GM12891 (cell line): ENCODE measurements at places on chromosomes 7 and 10.

DNA sequence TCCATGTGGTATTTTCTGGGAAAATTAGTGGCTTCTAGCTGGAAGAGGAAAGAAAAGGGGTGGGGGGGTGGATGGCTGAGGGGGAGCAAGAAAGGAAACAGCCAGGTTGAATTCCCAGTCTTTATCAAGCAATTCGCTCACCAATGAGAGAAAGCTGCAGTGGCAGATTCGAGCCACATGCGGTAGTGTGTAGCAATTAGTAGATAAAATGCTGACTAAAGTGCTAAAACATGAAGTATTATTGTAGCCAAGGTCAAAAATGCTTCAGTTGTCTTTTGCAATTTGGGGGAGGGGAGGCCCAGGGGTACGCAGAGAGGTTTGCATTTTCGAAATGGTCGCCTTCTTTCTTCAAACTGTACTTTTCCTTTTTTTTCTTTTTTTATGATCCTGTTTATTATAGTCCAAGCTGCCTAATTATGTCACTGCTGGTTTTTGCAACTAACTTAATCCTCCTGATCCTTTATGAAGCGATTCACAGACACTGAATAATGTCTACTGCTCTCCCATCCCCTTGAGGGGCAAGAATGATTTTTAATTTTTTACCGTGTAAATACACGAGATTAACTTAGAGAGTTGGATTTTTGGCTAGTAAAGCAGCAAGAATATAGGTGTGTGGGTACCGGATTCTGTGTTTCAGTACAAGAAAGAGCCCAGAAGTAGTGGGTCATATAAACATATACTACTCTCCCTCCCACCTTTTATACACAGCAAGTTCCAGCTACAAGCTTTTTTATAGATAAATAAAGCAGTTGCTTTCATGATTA lies 3.6 kb upstream of the ARID5B start:
- no peak for DNase-seq

DNA sequence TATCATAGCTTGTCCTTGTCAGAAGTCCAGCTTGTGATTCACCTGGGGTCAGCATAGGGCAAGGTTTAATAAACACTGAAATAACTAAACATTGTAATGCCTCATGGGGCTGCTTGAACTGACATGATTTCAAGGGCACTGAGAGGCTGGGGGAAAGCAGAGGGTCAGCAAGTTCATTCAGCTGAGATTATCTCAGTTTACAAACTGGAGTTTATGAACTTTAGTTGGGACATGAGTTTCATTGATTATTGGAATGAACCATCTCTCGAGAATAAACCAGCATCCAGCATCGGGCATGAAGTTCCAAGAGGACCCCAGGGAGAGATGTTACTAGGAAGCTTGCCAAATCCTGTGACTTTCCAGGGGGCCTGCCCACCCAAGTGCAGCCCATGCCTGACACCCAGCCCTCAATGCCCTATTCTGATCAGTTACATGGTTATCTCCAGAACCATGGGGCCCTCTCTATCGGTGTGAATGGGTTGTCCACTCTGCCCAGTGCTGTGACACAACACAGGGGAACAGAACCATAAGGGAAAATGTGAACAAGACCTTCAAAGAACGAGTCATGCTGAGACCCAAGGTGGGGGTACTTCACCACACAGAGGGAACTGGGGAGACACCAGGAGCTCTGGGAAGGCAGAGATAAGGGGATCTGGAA lies 7.9 kb upstream of the CYP3A7 start:
- DNase-seq, result no peak

DNA sequence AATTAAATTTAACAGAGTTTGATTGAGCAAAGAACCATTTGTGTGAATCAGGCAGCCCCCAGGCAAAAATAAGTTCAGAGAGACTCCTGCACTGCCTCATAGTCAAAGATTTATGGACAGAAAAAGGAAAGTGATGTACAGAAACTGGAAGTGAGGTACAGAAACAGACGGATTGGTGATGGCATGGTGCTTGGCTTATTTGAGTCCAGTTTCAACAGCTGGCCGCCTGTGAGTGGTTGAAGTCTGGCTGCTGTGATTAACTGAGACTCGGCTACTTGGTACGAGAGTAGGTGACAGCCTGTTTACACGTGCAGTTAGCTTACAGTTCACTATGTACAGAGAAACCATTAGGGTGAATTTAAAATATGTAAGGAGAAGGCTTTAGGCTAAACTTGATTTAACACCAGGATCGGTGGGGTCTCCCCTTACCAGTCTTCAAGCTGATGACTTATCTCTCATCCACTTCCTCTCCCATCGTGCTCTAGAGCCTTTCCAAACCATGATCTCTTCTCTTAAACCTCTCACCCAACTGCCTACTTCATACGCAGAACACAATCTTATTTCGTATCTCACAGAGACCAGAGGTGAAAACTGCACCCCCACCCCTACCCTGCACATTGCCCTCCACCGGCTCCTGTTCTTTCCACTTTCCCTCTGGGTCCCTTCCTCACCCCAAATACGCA lies 5.0 kb upstream of the MSMB start:
- DNase-seq, result no peak

DNA sequence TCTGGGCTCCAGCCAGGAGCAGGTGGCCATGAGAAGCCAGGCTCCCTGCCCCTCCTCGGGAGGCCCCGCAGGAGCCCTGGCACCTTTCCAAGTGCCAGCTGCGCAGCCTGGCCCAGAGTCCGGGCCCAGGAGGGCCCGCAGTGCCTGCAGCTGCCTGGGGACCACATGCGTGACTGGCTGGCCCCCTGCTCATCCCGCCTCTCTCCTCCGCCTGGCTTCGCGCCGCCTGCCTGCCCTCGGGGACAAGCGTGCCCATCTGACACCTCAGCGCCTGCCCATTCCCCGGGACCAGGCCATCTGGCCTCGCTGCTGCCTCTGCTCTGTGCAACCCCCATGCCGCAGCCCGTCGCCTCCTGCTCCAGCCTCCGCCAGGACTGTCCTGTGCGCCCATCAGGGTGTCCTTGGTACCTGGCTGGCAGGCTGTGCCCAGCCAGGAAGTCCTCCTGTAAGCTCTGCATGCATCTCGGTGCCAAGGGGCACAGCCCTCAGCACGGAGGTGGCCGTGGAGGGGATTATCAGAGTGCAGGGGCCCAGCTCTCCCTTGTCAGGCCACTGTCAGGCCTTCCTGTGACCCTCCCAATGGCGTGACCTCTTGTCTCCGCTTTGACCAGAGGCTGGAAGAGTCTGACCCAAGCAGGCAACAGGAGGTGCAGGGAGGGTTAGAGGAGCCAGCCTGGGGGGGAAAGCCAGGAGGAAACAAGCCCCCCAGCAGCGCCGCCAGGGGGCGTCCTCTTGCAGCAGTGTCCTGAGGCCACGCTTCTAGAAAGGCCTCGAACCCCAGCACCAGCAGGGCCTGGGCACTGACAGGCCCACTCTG lies 50.5 kb downstream of the TMEM209 start:
- no peak for DNase-seq

- no peak for DNase-seq
Observed at GRCh38 chr7:129462420-129462819, 28.2 kb downstream of the STRIP2 start.

GRCh38 chr7:44330331-44330730 lies 4.9 kb upstream of the CAMK2B start:
- DNase-seq, result no peak

DNA sequence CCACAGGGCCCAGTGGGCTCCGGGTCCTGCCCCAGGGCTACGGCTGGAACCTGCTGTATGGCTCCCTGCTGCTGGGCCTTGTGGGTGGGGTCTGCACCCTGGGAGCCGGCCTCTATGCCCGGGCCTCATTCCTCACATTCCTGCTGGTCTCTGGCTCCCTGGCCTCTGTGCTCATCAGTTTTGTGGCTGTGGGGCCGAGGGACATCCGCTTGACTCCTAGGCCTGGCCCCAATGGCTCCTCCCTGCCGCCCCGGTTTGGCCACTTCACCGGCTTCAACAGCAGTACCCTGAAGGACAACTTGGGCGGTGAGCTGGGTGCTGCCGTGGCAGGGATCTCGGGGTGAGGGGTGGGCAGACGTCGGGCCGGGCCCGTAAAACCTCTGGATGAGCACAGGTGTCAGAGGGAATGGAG lies 4.4 kb downstream of the SLC12A9 start:
- DNase-seq, result no peak

DNA sequence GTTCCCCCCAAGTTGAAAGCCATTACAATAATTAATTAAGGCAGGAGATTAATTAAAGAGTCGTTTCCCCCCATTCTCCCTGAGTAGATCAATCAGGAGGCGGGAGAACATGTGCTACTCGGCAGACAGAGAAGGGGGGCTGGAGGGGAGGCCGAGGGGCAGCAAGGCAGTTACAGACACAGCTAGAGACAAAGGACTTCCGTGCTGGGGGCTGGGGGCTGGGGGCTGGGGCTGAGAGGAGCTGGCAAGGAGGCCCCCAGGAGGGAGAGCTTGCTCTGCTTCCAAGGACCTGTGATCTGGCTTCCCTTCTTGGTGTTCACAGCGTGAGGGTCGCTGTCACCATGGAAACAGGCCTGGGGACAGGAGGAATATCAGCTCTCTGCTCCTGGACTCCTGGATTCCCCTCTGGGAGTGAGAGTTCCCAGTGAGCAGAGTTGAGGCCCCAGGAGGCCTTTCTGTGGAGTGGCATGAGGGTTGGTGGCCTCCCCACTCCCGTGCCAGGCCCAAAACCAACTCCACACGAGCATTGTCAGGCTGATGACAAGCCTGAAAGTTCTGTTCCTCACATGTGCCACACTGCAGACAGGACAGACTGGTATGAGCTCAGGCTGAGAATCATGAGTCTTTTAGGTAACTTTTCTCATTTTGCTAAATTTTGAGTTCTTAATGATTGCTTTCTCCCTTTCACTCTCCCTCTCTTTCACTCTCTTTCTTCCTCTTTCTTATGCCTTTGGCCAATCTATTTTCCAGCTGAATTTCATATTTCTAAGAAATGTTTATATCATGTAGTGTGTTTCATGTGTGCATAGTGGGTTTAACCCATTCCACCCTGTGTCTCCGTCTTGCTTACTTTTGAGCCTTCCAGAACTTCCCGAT lies 16.4 kb downstream of the FAM241B start:
- DNase-seq, result no peak

DNA sequence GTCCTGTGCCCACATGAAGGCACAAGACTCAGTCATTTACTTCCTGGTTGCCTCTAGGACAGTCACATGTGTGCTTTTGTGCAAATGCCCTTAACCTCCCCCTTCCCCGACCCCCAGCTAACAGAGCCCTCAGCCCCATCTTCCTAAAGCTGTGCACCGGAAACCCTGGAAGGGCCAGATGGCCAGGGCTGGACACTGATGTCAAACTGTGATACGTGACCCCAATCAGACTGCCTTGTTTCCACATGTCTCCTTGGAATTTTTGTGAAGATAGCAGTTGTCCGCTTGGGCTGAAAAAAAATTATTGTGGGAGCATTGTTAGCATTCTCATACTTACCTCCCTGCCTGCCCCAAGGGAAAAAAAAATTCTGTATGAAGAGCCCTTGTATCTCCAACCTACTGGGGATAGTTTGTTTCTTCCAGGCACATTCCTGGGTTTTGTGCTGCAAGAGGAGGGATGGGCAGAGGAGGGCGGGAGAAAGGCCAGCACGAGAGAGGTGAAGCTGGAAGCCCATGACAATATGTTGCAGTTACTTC lies 17.0 kb upstream of the ADAM12 start:
- DNase-seq, result no peak

GRCh38 chr10:73906524-73907447 lies 4.1 kb upstream of the PLAU start:
- DNase-seq, result no peak

- no peak for DNase-seq
Observed at GRCh38 chr7:142670511-142670910, 78.8 kb upstream of the PRSS1 start.

- DNase-seq, result no peak
Observed at GRCh38 chr10:130232166-130233034, 96.2 kb downstream of the GLRX3 start.

- no peak for DNase-seq
Observed at GRCh38 chr7:23076772-23077171, 28.8 kb upstream of the KLHL7 start.
